ENCODE measurements at places on chromosomes 7 and 10.

DNA sequence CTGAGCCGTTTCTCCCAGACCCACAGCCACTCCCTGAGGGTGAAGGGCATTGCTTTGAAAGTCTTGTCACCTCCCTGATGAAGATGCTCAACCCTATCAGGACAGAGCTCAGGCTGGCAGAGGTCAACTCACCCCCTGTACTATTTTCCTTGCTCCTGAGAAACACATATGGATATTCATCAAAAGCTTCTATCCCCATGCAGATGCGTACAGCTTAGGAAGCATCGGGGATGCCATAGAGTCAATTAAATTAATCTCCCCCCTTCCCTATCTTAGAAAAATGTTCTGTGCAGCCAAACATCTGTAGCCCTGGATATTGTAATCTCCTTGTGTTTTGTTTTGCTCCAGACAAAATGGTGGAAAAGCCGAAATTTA, 67.2 kb downstream of the EMX2 start:
- no peak for DNase-seq

GRCh38 chr7:15684871-15685270, 1.6 kb downstream of the MEOX2 start:
- no peak for DNase-seq

GRCh38 chr10:17512341-17513001, 58.1 kb upstream of the ST8SIA6 start:
- no peak for DNase-seq

- DNase-seq = no peak
These were observed 406.0 kb upstream of the ADARB2 start for GRCh38 chr10:2143213-2143835.

- no peak for DNase-seq
These were observed 1.4 kb downstream of the EPHB4 start for GRCh38 chr7:100825751-100826513.

Data from COR-L47 (cell line).